Right renal cortex interstitium (tissue), 3 donors: ENCODE measurements at places on chromosomes 12 and 14. TPM values are rescaled to one million over a fixed set of nuclear protein-coding genes. Genes with fewer than 3 reads are reported as not detected.

Gene STAT6
- 89.6 TPM for polyA plus RNA-seq

Gene OSBPL8
- 78.9 TPM for polyA plus RNA-seq

Gene CCDC38
- 0.37 TPM for polyA plus RNA-seq

Gene MPHOSPH9
- 30.3 TPM for polyA plus RNA-seq

Gene CELA1
- polyA plus RNA-seq: not detected

Gene LRFN5
- 12.2 TPM for polyA plus RNA-seq

Gene RFX4
- not detected for polyA plus RNA-seq

Gene HPD
- 3.9 TPM for polyA plus RNA-seq

Gene SMOC1
- 1.3 TPM for polyA plus RNA-seq

Gene GPR84
- 0.14 TPM for polyA plus RNA-seq

Gene SRRM4
- 0.03 TPM for polyA plus RNA-seq

Gene MYF5
- not detected for polyA plus RNA-seq

Gene KRT75
- not detected for polyA plus RNA-seq

Gene KLHDC1
- polyA plus RNA-seq: 4.7 TPM

Gene ESRRB
- 7.3 TPM for polyA plus RNA-seq

Gene PPM1H
- polyA plus RNA-seq: 28.9 TPM

Gene PAWR
- 73.2 TPM for polyA plus RNA-seq

Gene CLEC4E
- polyA plus RNA-seq: 2.0 TPM

Gene BORCS5
- polyA plus RNA-seq: 8.4 TPM

Gene BMP4
- 40.8 TPM for polyA plus RNA-seq

Gene SLC6A15
- 0.68 TPM for polyA plus RNA-seq

Gene IL31
- polyA plus RNA-seq: not detected

Gene SLC35F4
- polyA plus RNA-seq: 2.1 TPM

Gene RPGRIP1
- polyA plus RNA-seq: 0.39 TPM

Gene PRKD1
- 30.4 TPM for polyA plus RNA-seq

Gene LHX5
- not detected for polyA plus RNA-seq

Gene LUM
- polyA plus RNA-seq: 34.9 TPM

Gene TGM1
- 1.2 TPM for polyA plus RNA-seq

Gene KRT74
- polyA plus RNA-seq: not detected
